Left lung (tissue), 14 donors: ENCODE measurements at places on chromosomes 3 and 15. TPM values are rescaled to one million over a fixed set of nuclear protein-coding genes. Genes with fewer than 3 reads are reported as not detected.

GRCh38 chr15:71472566-71472965 is 337.8 kb upstream of the NR2E3 start:
- DNase-seq, result no peak

DNA sequence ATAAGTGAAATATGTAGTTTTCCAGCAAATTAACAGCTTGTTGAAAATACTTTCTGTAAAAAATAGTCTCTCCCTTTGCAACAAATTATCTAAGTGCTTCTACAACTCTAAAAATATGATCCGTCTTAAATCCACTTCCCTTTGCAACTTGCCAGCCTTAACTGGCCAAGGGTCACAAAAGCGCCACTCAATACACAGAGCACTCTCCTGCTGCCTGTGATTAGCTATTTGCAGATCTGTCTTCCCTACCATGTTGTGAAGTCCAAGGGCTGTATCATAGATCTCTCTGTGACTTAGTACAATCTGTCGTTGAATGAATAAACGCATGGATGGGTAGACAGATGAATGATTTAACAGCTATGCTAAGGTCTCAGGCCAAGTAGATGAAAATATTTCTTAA is 76.2 kb downstream of the ITGB5 start:
- DNase-seq, result no peak

GRCh38 chr3:38611866-38612265 is 37.6 kb downstream of the SCN5A start:
- DNase-seq, result no peak

GRCh38 chr3:53700441-53700840 is 145.8 kb downstream of the CHDH start:
- no peak for DNase-seq

Gene MINAR1
- total RNA-seq, result 0.58 TPM

Gene IQCF5
- total RNA-seq, result not detected

Gene MGLL
- total RNA-seq, result 214 TPM

Gene TNFAIP8L3
- 25.0 TPM for total RNA-seq
